Mucosa of descending colon (tissue), 3 donors: ENCODE measurements at places on chromosomes 3 and 15. TPM values are rescaled to one million over a fixed set of nuclear protein-coding genes. Genes with fewer than 3 reads are reported as not detected.

Gene DPPA2
- total RNA-seq = not detected

Gene C3orf49
- total RNA-seq = not detected

Gene ISY1
- total RNA-seq = 28.9 TPM

Gene PLCB2
- 9.9 TPM for total RNA-seq

Gene ERICH6
- total RNA-seq = not detected

Gene CYP8B1
- total RNA-seq = not detected

Gene FEZF2
- total RNA-seq = not detected

Gene HEMK1
- total RNA-seq = 22.6 TPM

Gene GOLGA8M
- total RNA-seq = not detected

Gene UQCC5
- total RNA-seq = 16.1 TPM

Gene RBPMS2
- total RNA-seq = 3.5 TPM

Gene ARHGAP11A
- 5.6 TPM for total RNA-seq
